Activated naive CD8-positive, alpha-beta T cell treated with anti-CD3 and anti-CD28 coated beads, Interleukin-2, amount 50 U/mL, for 24 hours (primary cell): ENCODE measurements at places on chromosomes 5 and 9.

GRCh38 chr9:68704814-68705530 lies at the start of gene PIP5K1B:
PIP5K1B (plus strand) TSS chr9:68705240; CDS start chr9:68822615, 117,375 bp downstream.
- peak; percentile 55 for DNase-seq

DNA sequence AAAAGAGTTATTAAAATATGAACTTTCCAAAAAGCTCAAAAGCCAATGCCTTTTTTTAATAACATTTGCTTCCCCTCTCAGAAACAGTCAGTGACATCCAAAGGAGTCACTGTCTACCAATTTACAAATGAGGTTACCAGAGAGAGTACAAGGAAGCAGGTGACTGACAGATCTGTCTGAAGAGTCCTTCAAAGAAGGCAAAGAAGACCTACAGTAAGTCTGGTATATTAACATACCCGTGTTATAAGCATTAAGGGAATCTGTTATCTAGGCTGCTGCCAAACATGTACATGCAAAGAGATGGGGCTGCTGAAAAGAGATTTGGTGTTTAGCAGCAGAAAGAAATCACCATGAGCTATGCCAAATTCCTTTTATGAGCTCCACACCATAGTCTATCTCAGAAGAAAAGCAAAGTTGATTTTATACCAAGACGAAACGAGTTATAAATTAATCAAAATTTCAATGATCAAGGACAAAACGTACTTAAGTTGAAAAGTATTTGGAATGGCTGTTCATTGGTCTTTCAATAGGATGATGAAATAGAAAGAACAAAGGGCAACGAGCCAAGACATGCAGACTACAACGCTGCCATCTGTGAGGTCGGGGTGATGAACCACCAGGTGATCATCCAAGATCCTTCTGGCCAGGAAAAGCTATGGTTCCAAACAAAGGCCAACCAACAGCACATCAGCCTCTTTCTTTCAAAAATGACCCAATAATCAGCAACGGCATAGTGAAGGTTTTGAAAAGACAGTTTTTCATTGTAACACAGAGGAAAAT lies 8.1 kb downstream of the PRELID2 start:
- no peak for DNase-seq

DNA sequence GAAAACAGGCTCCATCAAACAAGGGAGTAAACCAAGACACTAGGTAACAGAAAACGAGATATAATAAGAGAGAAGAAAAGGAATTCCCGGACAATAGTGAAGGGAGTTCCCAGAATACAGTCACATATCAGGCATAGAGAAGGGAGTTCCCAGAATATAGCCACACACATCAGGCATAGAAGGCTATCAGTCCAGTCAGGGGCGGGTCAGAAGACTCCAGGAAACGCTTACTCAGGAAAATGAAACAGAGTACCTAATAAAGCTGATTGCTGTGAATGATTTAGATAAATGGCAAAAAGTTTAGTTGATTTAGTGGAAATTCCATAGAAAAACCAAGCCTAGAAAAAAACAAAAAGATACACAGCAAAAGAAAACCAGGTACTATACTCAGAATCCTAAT lies 4.9 kb downstream of the TOMM5 start:
- no peak for DNase-seq

DNA sequence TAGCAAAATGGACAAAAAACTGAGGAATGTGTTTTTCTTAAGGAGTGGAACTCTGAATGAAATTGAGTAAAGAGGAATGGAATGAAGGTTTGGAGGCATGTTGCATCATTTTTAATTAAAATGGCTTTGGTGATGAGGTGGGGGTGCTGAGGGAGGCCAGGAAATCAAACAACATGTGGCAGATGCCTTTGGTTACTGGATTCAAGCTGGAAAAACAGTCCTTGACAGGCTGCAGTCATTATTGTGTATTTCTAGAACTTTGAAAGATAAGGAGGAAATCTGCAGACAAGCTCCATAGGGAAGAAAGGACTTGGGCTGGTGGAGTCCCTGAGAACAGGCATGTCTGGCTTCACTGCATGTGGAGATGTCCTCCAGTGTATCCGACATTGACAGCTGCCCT lies 203.5 kb upstream of the HAPLN1 start:
- DNase-seq = no peak

DNA sequence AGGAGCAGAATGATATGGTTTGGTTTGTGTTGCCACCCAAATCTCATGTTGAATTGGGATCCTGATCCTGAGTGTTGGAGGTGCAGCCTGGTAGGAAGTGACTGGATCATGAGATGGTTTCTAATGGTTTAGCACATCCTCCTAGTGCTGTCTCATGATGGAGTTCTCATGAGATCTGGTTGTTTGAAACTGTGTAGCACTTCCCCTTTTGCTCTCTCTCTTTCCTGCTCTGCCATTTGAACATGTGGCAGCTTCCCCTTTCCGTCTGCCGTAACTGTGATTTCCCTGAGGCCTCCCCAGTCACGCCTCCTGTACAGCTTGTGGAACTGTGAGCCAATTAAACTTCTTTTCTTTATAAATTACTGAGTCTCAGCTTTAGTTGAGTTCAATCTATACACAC lies 756.8 kb upstream of the CDH6 start:
- DNase-seq = no peak
